ENCODE measurements at places on chromosomes 16 and 17. TPM values are rescaled to one million over a fixed set of nuclear protein-coding genes. Genes with fewer than 3 reads are reported as not detected.

DNA sequence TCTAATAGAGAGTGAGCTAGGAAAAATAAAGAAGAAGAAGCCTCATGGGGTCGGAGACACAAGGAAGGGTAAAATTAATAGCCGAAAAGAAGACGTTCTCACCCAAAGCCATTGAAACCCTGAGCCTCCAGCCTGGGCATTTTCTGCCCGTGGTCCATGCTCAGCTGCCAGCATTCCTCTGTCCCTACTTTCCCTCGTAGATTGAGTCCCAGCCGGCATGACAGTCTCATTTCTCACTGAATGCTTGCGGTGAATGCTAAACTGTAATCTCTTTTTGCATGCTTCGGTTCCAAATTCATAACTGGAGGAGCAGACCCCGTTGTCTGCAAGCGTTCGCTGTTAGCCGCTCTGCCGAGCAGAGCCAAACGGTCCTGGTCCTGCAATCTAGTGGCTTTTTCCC, 54.0 kb upstream of the COX10 start:
- no peak for DNase-seq

DNA sequence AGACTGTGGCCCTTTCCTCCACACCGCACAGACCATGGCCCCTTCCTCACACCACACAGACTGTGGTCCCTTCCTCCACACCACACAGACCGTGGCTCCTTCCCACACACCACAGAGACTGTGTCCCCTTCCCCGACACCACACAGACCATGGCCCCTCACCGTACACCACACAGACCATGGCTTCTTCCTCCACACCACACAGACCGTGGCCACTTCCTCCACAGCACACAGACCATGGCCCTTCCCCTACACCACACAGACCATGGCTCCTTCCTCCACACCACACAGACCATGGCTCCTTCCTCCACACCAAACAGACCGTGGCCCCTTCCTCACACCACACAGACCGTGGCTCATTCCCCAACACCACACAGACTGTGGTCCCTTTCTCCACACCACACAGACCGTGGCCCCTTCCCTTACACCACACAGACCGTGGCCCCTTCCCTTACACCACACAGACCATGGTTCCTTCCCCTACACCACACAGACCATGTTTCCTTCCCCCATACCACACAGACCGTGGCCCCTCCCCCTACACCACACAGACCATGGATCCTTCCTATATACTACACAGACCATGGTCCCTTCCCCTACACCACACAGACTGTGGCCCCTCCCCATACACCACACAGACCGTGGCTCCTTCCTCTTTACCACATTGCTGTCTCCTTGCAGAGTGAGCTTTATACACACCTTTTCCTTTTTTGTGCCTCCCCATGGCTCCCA, 297.5 kb upstream of the FOXF1 start:
- no peak for DNase-seq

DNA sequence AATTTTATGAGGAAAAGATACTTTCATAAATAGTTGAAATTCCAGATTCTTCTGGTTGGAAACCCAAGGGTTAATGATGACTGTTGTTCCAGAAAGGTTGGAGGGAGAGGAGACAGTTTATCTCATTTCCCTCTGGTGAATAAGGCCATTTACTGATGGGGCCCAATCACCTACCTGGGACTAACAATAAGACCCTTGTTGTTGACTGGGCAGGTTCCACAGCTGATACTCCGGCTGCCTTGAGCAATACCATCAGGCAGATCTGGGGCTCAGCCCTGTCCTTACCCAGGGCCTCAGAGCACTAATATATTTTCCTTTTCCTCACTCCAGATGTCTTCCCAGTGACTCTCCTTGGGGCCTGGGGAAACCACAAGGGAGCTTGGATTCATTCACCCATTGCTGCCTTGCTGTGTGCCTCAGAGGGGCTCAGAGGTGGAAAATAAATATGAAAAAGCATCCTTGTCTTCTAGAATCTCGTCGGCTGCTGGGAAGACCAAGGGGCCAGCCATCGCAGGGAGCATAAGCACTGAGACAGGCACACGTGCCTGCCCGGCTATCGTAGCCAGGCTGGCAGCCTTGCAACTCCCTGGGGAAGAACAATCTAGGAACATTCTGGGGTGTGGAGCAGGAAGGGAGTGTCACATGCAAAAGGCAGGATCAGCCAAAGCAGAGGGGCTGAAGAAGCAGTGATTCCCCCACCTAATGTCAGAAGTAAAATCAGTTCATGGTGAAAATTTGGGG, 54.4 kb downstream of the MPRIP start:
- no peak for DNase-seq

GRCh38 chr16:67431775-67432505, 1.0 kb downstream of the HSD11B2 start:
- no peak for DNase-seq

The HLF gene
- total RNA-seq, result 25.8 TPM
